ENCODE measurements at places on chromosomes 1 and 21.

DNA sequence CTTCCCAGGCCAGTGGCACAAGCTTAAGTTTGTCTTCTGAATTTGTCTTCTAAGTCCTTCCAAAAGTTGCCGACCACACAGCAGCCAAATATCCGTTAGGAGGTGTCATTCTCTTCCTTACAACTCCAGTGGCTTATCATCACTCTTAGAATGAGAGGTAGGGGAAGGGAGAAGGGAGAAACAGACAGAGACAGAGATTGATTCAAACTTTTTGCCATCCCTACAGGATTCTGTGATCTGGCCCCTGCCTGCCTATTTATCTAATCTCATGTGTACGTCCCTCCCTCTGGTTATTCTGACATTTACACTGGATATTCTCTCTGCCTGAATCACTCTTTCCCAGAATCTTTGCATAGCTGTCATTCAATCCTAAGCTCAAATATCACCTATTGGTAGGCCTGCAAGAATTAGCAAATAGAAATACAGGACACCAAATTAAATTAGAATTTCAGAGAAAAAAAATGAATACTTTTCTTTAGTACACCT is 488 bp upstream of the GNL2 start:
- peaks cover 19% of the 10 kb centered on the region for H3K4me1 ChIP-seq
- peak overlapping the region; percentile 94 for H3K4me3 ChIP-seq
- no peak for DNase-seq
- H3K27me3 ChIP-seq, result no peaks in the 10 kb centered on the region

GRCh38 chr1:2470290-2471158 is 5.6 kb upstream of the PLCH2 start:
- H3K4me1 ChIP-seq, result peaks cover 8% of the 10 kb centered on the region
- peak; percentile 54 for DNase-seq
- no peak overlapping the region for H3K27ac ChIP-seq
- no peak overlapping the region for H3K4me3 ChIP-seq
- no peaks in the 10 kb centered on the region for H3K36me3 ChIP-seq
- no peaks in the 10 kb centered on the region for H3K27me3 ChIP-seq

DNA sequence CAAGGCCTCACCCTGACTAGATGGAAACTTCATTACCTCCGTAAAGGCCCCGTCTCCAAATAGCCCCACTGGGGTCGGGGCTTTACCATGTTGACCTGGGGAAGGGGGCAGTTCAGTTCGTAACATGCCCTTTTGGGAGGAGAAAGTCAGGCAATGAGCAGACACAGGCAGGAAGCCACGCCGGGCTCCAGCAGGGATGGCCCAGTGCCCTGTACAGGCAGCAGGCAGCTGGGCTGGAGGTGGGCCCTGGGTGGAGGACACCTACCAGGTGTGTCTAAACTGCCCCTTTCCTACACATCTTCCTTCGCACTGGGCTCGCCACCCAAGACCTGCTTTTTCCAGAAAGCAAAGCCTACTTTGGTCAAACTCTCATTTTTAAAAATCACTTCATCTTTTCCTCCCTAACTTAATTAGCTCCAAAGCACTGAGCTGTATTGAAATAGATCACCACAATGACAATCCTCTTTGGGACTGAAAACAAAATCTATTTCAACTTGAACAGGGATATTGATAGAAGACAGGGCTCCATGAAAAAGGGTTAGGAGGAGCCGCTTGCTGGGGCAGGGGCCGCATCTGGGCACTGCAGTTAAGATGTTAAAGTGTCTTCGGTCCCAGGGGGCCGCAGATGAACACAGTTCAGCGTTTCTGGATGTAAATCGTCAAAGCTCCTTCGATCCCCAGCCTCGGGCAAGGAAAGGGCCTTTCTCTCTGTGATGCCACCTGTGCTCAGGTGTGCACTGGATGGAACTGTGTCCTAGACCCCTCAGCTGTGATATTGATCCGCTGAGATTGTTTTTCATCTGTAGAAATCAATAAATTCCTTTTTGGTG is 104.6 kb downstream of the PDE9A start:
- H3K4me3 ChIP-seq, result no peak overlapping the region
- no peaks in the 10 kb centered on the region for H3K36me3 ChIP-seq
- no peaks in the 10 kb centered on the region for H3K4me1 ChIP-seq
- no peak for DNase-seq
- H3K27ac ChIP-seq, result no peak overlapping the region

DNA sequence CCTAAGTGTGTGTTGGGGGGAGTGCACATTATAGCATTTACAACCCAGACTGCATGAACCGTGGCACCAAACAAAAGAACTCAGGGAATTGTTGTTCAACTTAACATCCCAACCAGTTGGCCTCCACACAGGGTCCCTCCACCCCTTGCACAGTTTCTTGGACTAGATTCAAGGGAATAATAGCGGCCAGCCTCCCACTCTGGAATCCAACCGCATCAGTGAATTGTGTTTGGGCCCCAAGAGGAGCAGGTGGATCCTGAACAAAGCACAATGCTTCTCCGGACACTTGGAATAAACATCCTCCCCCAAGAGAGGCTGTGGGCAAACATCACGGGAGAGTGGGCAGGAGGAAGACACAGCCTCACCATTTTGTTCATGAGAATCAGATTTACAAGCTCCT is 18.2 kb downstream of the CD34 start:
- H3K27ac ChIP-seq, result no peak overlapping the region
- H3K4me3 ChIP-seq, result no peak overlapping the region
- DNase-seq, result no peak
- H3K36me3 ChIP-seq, result no peaks in the 10 kb centered on the region

- H3K27me3 ChIP-seq, result no peaks in the 10 kb centered on the region
- no peaks in the 10 kb centered on the region for H3K4me1 ChIP-seq
- no peaks in the 10 kb centered on the region for H3K36me3 ChIP-seq
- H3K27ac ChIP-seq, result no peak overlapping the region
- no peak for DNase-seq
Observed at GRCh38 chr21:42763581-42764442, 110.4 kb downstream of the PDE9A start.

GRCh38 chr21:29258626-29259338 is 39.9 kb upstream of the BACH1 start:
- H3K27me3 ChIP-seq, result 0 out of 2 replicates have a peak, but pooled peaks cover 3% of the 10 kb centered on the region
- H3K4me1 ChIP-seq, result no peaks in the 10 kb centered on the region
- no peak overlapping the region for H3K4me3 ChIP-seq
- H3K27ac ChIP-seq, result no peak overlapping the region

- H3K4me1 ChIP-seq, result no peaks in the 10 kb centered on the region
- H3K27me3 ChIP-seq, result no peaks in the 10 kb centered on the region
- H3K27ac ChIP-seq, result no peak overlapping the region
- DNase-seq, result no peak
Observed at GRCh38 chr1:90046635-90047034, 51.7 kb downstream of the ZNF326 start.

GRCh38 chr1:3543076-3544039 is 68.0 kb downstream of the MEGF6 start:
- H3K27ac ChIP-seq, result no peak overlapping the region
- no peak overlapping the region for H3K4me3 ChIP-seq
- H3K4me1 ChIP-seq, result no peaks in the 10 kb centered on the region
- no peak for DNase-seq
- H3K36me3 ChIP-seq, result no peaks in the 10 kb centered on the region

- no peak overlapping the region for H3K27ac ChIP-seq
- no peak overlapping the region for H3K4me3 ChIP-seq
- H3K4me1 ChIP-seq, result no peaks in the 10 kb centered on the region
- H3K27me3 ChIP-seq, result no peaks in the 10 kb centered on the region
- DNase-seq, result no peak
- no peaks in the 10 kb centered on the region for H3K36me3 ChIP-seq
Observed at GRCh38 chr1:225746361-225747179, 31.1 kb upstream of the SRP9 start.

DNA sequence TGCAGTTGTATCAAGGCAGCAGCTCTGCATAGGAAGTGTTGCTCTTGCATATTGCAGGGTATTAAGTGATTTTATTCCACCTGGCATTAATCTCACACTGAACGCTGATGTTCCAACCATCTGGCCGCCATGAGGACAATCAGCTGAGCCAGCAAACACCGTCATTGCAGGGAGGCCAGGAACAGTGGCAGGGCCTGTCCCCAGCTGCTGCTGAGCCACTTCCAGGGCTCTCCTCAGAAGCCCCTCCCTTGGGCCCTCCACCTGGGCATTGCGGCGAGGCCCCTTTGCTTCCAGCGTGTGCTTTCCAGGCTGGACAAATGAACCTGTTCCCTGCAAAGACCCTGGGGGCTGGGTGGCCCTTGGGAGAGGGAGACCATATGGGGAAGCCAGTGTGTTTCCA is 171.6 kb upstream of the C1orf174 start:
- H3K36me3 ChIP-seq, result no peaks in the 10 kb centered on the region
- no peak overlapping the region for H3K27ac ChIP-seq
- no peaks in the 10 kb centered on the region for H3K27me3 ChIP-seq
- no peak for DNase-seq
- no peak overlapping the region for H3K4me3 ChIP-seq

GRCh38 chr1:46577671-46578070 is 26.2 kb upstream of the KNCN start:
- DNase-seq, result no peak
- H3K4me3 ChIP-seq, result no peak overlapping the region
- H3K36me3 ChIP-seq, result no peaks in the 10 kb centered on the region
- H3K4me1 ChIP-seq, result no peaks in the 10 kb centered on the region
